ENCODE measurements at places on chromosomes 4 and X. TPM values are rescaled to one million over a fixed set of nuclear protein-coding genes. Genes with fewer than 3 reads are reported as not detected.
A peak's percentile ranks its signal among the peaks of the same experiment; 100 is the strongest.

Gene MAOB
- 51.0 TPM for polyA plus RNA-seq

- no peak for DNase-seq
These were observed 449.2 kb downstream of the GRXCR1 start for GRCh38 chr4:43341741-43342140.

GRCh38 chr4:101347267-101347556 lies at the start of gene PPP3CA:
Gene PPP3CA (minus strand): TSS chr4:101347526.
- DNase-seq: no peak

DNA sequence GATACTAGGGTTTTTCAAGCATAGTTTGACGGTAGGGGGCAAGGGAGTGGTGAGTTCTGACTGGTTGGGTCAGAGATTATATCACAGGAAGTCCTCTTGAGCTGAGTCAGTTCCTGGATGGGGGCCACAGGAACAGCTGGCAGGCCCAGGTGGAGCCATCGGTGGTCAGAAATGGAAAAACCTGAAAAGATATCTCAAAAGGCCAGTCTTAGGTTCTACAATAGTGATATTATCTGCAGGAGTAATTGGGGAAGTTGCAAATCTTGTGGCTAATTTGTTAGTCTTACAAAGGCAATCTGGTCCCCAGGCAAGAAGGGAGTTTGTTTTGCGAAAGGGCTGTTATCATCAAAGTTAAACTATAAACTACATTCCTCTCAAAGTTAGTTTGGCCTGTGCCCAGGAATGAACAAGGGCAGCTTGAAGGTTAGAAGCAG lies 159.3 kb downstream of the PTCHD1 start:
- DNase-seq: no peak

- DNase-seq: no peak
These were observed 350.6 kb downstream of the CHIC1 start for GRCh38 chrX:73913580-73913979.

- peak; percentile 36 for DNase-seq
These were observed 72.6 kb downstream of the METTL14 start for GRCh38 chr4:118757761-118758251.

DNA sequence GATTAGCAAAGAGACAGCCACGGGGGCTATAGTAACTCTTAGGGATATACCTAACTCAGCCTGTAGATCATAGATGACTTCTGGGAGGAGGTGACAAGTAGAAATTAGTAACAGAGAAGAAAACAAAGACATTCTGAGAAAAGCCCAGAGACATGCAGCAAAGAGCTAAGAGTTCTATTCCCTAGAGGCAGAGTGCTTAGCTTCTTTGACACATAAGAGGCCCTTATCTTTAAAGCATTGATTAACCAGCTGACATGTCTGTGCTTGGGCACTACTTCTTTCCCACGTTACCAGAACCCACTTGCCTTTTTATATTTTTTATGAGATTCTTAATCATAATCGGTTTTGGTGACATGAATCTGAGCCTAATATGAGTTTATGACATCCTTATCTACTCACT lies 179.5 kb downstream of the GABRB1 start:
- DNase-seq: no peak

Gene FMR1
- polyA plus RNA-seq: 112 TPM

Gene UNC5C
- 44.7 TPM for polyA plus RNA-seq

DNA sequence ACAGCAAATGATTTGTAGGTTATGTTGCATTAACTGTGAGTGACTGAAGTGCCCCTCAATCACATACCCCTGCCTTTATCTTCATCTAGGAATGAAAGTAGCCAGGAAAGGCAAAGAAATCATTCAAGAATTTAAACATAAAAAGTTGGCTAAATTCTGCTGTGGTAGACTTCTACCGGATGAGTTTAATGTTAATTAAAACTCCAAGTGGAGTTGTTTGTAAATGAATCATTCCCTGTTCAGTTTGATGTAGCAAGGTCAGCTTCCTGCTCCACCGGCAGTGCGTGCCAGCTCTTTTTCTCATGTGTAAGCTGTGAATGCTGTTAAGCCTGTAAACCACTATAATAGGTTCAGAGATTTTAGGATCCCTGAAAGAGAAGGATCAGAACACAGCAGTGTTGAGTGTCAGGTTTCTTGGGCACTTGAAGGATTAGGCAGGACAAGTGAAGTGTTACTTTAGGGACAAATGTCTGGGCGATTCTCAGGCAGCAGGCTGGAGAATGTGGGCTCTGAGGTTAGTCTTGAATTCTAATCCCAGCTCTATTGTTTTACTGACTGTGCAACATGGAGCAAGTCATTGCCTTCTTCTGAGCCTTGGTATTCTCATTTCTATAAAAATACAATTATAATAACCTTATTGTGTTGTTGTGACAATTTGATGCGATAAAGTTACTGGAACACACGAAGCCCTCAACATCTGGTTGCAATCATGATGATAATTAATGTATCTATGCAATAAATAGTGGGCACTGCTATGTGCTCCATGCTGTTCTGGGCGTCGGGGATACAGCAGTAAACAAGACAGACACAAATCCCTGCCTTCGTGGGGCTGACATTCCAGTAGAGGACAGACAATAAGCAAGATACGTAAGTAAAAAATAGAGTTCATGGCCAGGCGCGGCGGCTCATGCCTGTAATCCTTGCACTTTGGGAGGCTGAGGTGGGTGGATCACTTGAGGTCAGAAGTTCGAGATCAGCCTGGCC lies 112.0 kb downstream of the SHROOM3 start:
- DNase-seq: peak; percentile 78

GRCh38 chr4:133151691-133152329 lies 2.7 kb downstream of the PCDH10 start:
- DNase-seq: peak; percentile 27

DNA sequence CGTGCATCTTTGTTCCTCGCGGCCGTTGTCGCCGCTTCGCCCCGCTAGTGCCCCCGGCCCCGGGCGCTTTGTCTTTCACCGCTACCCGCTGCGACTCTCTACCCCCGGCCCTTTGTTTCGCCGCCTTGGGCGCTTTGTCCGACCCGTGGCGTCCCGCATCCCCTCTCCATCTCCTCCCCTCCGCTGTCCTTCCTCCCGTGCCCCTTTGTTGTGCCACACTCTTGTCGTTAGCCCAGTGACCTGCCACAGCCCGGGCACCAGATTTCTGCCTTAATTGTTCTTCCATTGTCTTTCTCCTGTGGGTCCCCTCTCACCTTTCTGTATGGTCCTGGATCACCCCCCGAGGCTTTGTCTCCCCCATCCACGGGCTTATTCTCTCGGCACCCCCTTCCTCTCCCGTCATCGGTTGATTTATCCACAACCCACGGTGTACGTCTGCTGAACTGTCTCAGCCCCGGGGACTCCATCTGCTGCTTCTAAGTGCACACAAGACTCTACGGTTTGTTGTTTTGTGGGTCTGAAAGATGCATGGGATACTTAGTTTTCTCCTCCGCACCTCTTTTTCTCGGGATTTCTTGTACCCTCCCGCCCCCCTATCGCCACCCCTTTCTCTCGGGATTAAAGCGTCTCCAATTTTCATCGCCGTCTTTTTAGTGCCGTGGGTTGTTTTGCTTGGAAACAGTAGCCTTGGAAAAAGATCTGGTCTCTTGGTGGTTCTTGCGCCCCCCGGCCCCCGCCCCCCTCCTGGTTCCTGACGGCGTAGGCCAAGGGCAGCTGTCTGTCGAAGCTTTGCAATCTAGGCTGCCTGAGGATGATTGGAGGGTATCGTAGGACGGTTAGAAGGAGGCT lies 783 bp downstream of the RBPJ start:
- peak; percentile 45 for DNase-seq

Gene LDB2
- 87.8 TPM for polyA plus RNA-seq

DNA sequence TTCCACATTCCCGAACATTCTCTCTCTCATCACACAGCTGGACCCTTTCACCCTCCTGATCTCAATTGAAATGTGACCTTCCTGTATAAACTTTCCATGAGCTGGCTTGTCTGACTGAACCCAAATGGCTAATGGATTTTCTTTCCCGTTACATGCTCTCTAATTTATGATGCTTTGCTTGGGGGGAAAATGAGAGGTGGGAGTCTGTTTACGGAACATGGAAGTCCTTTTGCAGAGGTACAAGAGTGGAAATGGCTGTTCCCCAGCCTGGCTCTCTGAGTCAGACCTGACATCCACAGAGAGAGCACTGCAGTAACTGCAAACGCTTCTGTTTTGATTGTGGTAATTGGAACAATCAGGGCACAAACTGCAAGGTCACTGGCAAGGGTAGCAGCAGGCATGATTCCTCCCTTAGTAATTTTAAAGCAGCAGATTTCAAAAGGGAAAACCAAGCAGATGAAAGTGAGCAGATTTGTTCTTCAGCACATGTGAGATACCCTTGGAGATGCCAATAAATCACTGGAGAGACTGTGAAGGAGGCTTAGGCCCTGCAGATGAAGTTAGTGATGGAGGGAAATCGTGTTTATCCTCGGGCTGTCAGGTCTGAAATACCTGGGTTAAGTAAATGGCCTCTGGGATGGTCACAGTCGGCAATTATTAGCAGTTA lies 83.9 kb downstream of the SNCA start:
- peak; percentile 84 for DNase-seq

Gene CCDC160
- 11.6 TPM for polyA plus RNA-seq

Gene RPL34
- 1,744 TPM for polyA plus RNA-seq

GRCh38 chr4:53676402-53676871 lies 85.2 kb upstream of the LNX1 start:
- DNase-seq: no peak

- DNase-seq: no peak
These were observed 368.9 kb upstream of the CTSO start for GRCh38 chr4:156322592-156322991.

- DNase-seq: no peak
These were observed 756 bp downstream of the IGFBP7 start for GRCh38 chr4:57109411-57109846.

DNA sequence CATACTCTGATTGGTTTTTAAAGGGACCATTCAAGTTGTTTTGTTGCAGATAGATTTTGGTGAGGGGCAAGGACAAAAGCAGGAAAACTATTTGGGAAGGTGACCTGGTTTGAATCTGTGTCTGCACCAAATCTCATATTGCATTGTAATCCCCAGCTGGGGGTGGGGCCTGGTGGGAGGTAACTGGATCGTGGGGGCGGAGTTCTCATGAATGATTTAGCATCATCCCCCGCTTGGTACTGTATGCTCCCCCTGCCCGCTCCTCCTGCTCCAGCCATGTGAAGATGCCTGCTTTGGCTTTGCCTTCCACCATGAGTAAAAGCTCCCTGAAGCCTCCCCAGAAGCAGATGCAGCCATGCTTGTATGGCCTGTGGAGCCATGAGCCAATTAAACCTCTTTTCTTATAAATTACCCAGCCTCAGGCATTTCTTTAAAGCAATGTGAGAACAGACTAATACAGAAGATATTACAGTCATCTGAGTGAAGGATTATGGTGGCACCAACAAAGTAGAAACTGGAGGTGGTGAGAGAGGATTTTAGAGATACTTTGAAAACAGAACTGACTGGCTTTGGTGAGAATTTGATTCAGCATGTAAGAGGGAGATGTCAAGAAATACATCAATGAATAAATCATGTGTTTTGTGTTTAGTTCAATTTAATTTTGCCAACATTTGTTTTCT lies 14.4 kb downstream of the IL21 start:
- DNase-seq: peak; percentile 11

GRCh38 chr4:82842593-82842992 lies 44.0 kb upstream of the SCD5 start:
- DNase-seq: no peak

DNA sequence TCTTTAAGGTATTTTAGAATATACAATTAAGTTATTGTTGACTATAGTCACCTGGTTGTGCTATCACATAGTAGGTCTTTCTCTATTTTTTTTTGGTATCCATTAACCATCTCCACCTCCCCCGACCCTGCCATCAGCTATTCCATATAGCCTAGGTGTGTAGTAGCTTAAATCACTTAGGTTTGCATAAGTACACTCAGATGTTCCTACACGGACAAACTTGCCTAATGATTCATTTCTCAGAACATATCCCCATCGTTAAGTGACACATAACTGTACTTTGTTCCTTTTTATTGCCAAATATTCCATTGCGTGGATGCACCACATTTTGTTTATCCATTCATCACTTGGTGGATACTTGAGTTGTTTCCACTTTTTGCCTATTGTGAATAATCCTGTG lies 67.9 kb downstream of the SLAIN2 start:
- no peak for DNase-seq

DNA sequence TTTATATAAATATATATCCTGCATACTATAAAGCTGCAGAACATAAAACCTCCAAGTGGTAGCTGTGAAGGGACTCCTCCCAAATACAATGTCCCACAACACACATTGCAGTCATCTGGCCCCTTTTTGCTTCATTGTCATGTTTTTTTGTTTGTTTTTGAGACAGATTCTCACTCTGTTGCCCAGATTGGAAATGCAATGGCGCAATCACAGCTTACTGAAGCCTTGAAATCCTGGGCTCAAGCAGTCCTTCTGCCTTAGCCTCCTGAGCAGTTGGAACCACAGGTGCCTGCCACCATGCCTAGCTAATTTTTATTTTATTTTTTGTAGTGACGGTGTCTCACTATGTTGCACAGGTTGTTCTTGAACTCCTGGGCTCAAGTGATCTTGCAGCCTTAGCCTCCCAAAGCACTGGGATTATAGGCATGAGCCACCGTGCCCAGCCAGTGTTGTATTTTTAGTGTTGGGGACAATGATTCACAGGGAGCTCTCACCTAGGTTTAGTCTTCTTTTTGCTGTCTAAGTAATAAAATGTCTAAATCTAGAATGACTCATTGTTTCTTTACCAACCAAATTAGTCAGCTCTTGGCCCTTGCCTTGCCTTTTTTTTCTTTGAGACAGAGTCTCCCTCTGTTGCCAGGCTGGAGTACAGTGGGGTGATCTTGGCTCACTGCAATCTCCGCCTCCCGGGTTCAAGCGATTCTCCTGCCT lies 24.0 kb upstream of the XIAP start:
- DNase-seq: no peak

Gene SORCS2
- 8.5 TPM for polyA plus RNA-seq

Gene AWAT2
- polyA plus RNA-seq: not detected

- DNase-seq: no peak
These were observed 175.6 kb upstream of the NRK start for GRCh38 chrX:105646592-105647372.

Gene FHDC1
- 4.6 TPM for polyA plus RNA-seq

DNA sequence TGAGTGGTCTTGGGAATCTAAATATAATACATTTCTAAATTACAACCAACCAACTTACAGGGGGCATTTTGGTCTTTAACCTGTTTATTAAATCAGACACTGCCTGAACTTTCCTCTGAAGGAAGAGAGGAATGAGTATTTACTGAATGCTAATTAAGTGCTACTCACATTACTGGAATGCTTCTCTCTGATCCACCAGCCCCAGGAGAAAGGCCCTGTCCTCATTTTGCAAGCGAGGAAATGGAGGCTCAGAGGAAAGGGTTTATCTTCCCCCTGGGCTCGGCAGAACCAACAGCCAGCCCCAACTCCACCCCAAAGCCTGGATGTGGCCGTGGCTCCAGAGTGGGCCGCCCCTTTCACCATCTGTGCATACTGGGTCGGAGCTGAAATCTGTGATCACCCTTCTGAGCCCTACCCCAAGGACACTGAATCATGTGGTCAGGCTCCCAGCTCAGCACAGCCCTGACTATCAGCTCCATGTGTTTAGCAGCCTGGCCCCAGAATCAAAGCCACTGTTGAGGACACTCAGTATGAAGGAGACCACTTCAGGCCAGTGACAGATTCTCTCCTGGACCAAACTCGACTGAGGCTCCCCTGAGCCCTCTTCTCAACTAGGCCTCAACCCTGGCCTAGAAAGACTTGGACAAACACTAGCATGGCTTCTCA lies 56.7 kb upstream of the ENPP6 start:
- DNase-seq: no peak

GRCh38 chr4:56668267-56668666 lies 12.8 kb downstream of the HOPX start:
- no peak for DNase-seq
